ENCODE measurements at places on chromosomes 4 and X. TPM values are rescaled to one million over a fixed set of nuclear protein-coding genes. Genes with fewer than 3 reads are reported as not detected.

The TMEM35A gene
- not detected for total RNA-seq

DNA sequence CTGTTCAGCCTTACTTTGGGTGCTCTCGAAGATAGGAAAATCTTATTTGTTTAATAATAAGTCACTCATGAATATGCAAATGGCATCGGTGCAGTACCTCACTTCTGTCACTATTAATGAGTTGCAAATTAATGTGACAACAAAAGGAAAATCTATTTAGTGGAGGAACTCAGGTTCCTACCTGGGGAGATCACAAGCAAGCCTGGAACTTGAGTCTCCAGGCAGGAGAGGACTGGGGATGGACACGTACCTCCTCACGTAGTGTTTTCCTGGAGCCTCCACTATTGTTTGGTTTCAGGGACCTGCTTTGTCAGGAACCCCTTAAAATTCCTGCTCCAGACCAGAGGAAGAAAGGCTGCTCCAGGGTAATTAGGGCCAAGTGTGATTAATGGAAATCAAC lies 82.1 kb downstream of the BCOR start:
- DNase-seq, result no peak
- peaks cover 15% of the 10 kb centered on the region for H3K27me3 ChIP-seq
- no peaks in the 10 kb centered on the region for H3K36me3 ChIP-seq
- H3K27ac ChIP-seq, result no peak overlapping the region
- peaks cover 15% of the 10 kb centered on the region for H3K4me1 ChIP-seq
- no peak overlapping the region for H3K4me3 ChIP-seq

GRCh38 chr4:2941138-2942036 lies 21.8 kb downstream of the NOP14 start:
- no peaks in the 10 kb centered on the region for H3K27me3 ChIP-seq
- H3K36me3 ChIP-seq, result peaks cover 74% of the 10 kb centered on the region
- H3K4me1 ChIP-seq, result peaks cover 76% of the 10 kb centered on the region
- DNase-seq, result peak; percentile 39
- no peak overlapping the region for H3K4me3 ChIP-seq

DNA sequence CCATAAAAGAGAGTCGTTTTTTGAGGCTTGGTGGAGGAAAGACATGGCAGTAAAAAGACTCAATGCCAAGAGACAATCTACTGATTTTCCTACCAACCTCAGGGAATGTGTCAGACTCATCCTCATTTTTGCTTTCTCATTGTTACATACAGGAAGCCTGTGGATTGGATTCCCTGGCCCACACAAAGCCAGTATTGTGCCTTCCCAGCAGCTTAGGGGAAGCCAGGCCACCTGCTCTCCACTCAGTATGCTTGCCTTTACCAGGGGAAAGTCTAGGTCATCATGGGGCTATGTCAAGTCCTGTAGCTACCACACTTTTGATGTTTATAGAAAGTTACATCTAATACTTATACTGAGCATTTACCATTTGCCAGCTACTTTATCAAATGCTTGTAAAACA lies 11.0 kb downstream of the BMX start:
- no peak overlapping the region for H3K27ac ChIP-seq
- H3K4me1 ChIP-seq, result no peaks in the 10 kb centered on the region
- H3K4me3 ChIP-seq, result no peak overlapping the region
- H3K27me3 ChIP-seq, result peaks cover 9% of the 10 kb centered on the region
- H3K36me3 ChIP-seq, result no peaks in the 10 kb centered on the region
- no peak for DNase-seq

DNA sequence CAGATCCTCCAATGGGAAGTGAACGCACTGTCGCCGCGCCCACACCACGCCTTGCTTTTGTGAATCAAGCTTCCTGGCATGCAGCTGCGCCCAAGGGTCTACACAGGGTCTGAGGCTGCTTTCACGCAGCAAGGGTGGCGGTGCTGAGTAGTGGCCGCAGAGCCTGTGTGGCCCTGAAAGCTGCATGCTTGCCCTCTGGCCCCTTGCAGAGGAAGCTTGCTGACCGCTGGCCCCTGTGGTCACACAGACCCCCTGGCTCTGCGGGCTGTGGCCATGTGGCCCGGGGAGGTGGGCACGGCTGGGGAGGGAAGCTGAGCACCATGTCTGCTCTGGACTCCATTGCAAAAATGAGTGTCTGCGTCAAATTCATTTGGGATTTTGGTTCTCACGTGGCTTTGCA lies 8.8 kb downstream of the DOK7 start:
- H3K4me1 ChIP-seq, result no peaks in the 10 kb centered on the region
- no peaks in the 10 kb centered on the region for H3K36me3 ChIP-seq
- no peak for DNase-seq
- H3K27ac ChIP-seq, result no peak overlapping the region

GRCh38 chr4:140343303-140343702 lies 30.1 kb upstream of the SCOC start:
- H3K4me3 ChIP-seq, result no peak overlapping the region
- peaks cover 29% of the 10 kb centered on the region for H3K27me3 ChIP-seq
- H3K4me1 ChIP-seq, result no peaks in the 10 kb centered on the region
- DNase-seq, result no peak
- no peaks in the 10 kb centered on the region for H3K36me3 ChIP-seq

The PLS3 gene
- 0.79 TPM for total RNA-seq

Data from activated CD8-positive, alpha-beta memory T cell treated with anti-CD3 and anti-CD28 coated beads, Interleukin-2, amount 10 ng/mL, durations not matched to agents 7 days and 5 days (primary cell).